NCI-H82 (cell line): ENCODE measurements at places on chromosomes 2 and 18.

DNA sequence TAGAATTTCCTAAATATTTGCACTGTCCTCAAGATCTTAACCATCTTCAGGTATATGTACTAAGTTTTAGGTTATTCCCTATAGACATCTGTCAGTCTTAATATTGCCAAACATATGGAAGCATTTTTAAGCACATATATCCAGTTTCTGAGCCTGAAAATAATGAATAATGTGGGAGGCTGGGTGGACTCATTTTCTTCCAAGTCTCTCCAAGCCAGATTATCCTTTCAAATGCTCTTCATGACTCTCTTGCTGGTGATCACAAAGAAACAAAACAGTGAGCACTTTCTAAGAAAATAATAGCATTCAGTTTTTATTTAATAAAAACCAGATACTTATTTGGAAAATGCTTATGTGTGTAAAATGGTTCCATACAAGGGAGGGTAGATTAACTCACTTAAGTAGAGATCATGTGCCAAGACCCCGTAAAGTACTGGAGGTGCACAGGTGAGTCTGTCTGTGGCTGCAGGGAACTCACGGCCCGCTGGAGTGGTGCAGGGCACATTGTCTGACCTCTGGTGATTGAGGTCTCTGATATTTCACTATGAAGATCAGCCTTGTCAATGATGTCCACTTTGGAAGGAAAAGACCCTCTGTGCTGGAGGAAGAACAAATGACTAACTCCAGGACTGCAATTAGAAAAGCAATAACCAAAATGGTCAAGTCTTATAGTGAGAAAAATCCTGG lies 161.6 kb downstream of the TMEM18 start:
- no peak for DNase-seq

GRCh38 chr18:45069546-45069945 lies 388.9 kb downstream of the SETBP1 start:
- DNase-seq: no peak

DNA sequence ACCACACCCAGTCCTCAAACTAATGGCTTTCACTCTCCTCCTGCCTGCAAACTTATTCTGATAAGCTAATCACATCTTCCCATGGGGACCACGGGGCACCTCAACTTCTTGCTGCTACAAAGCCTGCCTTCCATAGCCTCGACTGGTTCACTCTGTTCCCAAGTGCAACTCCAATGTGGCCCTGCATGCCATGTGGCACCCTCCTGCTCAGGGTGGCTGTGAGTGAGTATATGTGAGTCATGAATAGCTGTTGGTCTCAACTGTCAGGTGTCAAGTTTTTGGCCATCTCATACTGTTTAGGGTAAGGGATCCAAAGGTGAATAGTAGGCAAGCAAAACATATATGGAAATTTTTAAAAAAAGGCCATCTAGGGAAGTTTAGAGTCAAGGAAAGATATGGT lies 276.1 kb upstream of the DCC start:
- DNase-seq: no peak

DNA sequence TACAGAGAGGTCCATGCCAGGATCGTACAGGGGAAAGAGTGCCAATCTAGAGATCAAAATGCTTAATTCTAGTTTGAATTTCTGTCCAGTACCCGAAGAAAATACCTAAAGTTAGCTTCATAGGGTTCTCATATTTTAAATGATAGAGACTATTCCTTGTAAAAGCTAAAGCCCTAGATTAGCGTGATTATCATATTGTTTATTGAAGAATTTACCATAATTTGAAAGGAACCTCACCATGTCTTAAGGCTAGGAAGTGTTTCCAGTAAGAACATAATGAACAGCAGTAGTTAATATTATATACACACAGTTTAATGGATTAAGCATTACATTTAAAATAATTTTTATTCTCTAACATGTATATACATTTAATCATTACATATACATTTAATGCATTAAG lies 68.5 kb downstream of the COBLL1 start:
- peak; percentile 29 for DNase-seq

DNA sequence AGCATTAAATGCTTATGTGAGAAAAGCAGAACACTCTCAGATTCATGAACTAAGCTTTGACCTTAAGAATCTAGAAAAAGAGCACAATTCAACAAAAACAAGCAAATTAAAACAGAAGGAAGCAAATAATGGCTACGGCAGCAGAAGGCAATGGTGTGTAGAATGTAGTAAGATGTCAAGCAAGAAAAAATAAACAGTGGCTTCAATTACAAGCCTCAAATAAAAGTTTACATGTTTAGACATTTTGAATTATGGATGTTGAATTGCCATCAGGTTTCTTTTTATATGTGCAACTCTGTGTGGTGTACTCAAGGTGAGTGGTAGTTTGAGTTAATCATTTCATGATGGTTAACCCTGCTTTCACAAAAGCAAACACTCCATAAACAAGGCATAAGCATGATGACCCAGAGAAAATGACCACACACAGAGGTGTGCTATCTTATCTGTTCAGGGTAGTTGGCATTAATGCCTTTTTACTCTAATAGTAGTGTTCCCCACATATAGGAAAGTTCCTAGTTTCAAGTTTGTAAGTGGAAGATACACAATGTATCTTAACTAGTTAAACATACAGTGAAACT lies 207.1 kb downstream of the FIGN start:
- no peak for DNase-seq

DNA sequence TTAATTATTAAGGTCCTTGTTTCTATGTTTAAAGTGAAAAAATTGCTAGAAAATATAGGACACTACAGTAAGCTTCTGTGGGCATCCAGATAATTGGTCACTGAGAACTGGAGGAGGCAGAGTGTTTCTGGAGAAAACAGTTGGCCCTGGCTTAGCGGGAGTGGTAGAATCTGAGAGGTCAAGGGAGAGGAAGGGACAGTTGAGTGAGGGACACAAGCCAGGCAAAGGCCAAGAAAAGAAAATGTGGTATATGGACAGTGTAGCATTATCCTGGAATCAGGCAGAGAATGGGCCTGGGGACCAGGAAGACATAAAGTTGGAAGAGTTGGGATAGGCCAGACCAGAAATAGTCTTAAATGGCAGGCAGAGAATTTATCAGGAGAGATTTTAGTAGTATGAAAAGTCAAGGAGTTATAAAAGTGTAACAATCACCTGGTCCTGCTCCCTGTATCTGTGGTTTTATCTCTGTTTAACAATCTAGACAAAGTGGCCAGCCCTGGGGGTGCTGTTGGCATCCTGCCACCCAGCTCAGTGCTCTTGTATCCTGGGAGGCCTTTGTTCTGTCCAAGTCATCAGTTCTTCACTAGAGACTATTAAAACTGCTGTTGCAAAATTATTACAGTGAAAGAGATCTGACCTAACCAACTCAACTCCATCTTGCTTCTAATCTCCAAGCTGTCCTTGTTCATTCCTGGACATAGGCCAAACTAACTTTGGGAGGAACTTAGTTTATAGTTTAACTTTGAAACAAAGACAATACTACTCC lies 15.4 kb upstream of the MSGN1 start:
- no peak for DNase-seq
